Pericardium fibroblast (primary cell): ENCODE measurements at places on chromosomes 13 and 19. TPM values are rescaled to one million over a fixed set of nuclear protein-coding genes. Genes with fewer than 3 reads are reported as not detected.

Gene ZNF829
- total RNA-seq = 3.0 TPM in 2 replicates

Gene DAND5
- total RNA-seq = not detected in 2 replicates

Gene RFPL4A
- not detected in 2 replicates for total RNA-seq

Gene EMC10
- 120 and 125 TPM in 2 replicates for total RNA-seq
